ENCODE measurements at places on chromosomes 2 and 18.

- DNase-seq = no peak
Measured at GRCh38 chr18:78402440-78402839, 577.2 kb upstream of the SALL3 start.

GRCh38 chr2:53632714-53633113 lies 134.9 kb upstream of the CHAC2 start:
- no peak for DNase-seq

DNA sequence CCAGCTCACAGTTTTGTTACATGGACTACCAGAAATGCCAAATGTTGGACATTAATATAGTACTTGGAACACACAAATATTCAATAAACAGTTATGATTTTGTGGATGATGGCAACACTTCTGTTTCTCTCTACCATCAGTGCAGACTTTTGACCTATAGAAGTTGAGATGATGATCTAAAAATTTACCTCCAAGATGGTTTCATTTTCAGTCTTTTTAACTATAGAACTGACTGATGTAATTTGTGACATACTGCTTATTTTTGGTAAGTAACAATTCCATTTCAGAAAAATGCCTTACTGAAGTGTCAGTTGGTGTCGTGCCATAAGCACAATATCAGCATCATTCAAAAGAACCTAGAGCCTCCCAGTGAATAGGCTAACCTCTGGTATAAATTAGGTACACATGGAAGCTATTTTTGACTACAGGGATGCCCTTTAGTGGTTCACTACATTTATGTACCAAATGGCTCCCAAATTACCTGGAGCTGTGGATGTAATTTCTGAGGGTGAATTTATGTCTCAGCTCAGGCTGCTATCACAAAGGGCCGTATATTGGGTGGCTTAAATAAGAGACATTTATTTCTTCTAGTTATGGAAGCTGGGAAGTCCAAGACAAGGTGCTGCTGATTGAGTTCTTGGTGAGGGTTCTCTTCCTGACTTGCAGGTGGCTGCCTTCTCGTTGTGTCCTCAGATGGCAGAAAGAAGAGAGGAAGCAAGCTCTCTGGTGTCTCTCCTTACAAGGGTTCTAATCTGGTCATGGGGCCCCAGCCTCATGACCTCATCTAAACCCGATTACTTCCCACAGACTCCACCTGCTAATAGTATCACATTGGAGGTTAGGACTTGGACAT lies 66.5 kb downstream of the ALPK2 start:
- no peak for DNase-seq

DNA sequence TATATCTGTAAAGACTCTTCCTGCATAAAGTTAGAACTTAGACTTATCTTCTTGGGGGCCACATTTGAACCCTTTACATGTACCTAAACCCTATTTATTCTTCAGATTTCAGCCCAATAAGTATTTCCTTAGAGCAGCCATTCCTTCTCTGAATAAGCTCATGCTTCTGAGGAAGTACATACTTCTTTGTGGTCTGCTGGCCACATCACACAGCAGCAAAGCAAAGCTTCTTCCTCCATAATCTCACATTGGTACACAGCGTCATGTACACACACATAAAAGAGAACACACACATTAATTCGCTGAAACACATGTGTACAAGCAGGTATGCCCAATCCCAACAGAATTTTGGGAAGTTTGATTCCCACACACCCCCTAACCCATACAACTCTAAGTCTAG lies 331.0 kb downstream of the CDH2 start:
- no peak for DNase-seq

GRCh38 chr2:26674771-26675170 lies 17.8 kb upstream of the KCNK3 start:
- no peak for DNase-seq

- no peak for DNase-seq
Measured at GRCh38 chr2:196987649-196988364, 61.3 kb upstream of the PGAP1 start.

DNA sequence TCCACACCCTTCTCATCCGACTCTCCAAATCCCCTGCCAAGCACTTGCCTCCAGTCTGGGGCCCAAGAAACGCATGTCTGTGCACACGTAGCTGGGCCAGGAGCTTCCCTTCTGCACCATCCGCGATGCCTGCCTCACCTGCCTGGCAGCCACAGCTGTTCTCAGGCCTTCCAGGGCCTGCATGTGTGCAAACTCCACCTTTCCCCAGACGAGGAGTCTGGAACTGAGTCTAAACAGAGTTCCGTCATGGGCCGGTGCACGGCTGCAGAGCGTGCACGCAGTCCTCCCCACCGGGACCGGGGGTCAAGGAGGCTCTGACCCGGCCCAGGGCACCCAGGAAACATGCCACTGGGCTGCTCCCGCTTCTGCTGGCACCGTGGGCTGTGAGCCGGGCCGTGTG lies 66.8 kb upstream of the SALL3 start:
- no peak for DNase-seq

GRCh38 chr2:225072444-225072843 lies 30.2 kb upstream of the DOCK10 start:
- DNase-seq = no peak

- no peak for DNase-seq
Measured at GRCh38 chr2:1677821-1678165, 66.5 kb downstream of the PXDN start.

- no peak for DNase-seq
Measured at GRCh38 chr2:58109481-58109880, 62.9 kb downstream of the VRK2 start.

DNA sequence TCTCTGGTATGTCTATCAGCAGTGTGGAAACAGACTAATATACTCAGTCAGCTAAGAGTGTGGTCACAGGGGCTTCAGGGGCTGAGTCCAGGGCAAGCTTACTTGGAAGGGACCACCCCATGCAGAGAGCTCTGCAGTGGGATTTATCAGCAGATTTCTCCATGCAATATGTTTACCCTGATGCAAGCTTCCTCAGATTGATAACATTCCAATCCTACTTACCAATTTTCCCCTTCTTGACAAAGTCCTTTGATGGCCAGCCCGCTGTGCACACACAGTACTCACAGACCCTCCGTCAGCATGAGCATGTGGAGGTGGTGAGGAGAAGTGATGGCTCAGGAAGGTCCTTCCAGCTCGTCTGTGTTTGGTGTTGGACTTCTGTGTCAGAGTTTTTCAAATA lies 51.8 kb downstream of the SH3RF3 start:
- DNase-seq = no peak

- DNase-seq = no peak
Measured at GRCh38 chr18:74413836-74414235, 43.3 kb downstream of the DIPK1C start.

GRCh38 chr2:209610631-209611030 lies 161.0 kb upstream of the UNC80 start:
- no peak for DNase-seq

- no peak for DNase-seq
Measured at GRCh38 chr18:79625195-79625923, 54.2 kb upstream of the CTDP1 start.

GRCh38 chr2:111659361-111660333 lies 224.3 kb downstream of the ANAPC1 start:
- DNase-seq = no peak

- no peak for DNase-seq
Measured at GRCh38 chr18:21335927-21336488, 94.0 kb downstream of the GREB1L start.

DNA sequence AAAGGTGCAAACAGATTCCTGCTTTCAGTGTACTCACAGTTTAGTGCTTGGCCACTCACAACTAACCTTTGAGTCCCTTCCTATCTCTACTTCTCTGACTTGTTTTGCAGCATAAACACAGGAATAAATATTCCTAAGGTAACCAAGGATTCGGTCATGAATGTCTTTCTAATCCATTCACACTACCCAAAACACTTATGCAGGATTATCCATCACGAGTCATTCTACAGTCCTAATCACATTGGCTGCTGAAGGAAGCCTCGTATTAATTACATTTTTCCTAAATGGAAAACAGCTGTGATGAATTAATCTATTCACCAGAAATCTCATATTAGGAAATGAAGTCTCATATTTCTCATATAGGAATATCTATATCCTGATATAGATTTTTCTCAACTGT lies 16.3 kb downstream of the RDH14 start:
- DNase-seq = no peak

GRCh38 chr2:195695002-195695631 lies 38.1 kb downstream of the SLC39A10 start:
- DNase-seq = no peak

DNA sequence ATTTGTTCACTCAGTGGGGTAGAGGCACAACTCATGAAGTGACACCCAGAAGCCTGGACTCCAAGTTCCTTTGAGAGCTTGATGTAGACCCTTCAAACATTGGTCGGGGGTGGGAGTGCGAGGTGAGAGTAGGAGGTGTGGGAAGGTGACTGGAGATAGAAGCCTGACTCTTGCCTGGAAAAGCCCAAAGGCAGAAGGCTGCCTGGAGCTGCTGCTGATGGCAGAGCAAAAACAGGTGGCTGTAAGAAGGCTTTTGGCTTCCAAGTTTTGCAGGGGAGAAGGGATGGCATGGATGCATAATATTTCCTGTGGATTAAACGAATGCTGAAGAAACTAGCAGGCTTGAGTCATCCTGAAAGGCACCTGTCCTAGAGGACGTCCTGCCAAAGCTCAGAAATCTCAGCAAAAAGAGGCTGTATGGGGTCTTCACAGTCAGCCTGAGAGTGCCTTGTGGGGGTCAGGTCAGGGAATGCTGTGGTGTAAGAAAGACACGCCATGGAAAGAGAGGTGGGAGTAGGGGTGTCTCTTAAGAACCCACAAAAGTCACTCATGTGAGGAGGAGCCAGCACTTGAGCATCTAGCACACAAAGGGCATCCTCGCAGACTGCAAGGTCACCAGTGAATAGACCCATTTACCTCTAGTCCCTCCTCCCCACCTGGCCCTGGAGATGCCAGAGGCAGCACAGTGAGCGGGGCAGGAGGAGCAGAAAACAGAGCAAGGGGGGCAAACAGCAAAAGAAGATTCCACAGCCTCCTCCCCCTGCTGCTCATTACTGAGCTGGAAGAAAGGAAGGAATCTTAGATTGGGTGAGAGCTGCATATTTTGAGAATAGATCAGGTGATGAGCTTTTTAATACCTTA lies 37.5 kb downstream of the FASTKD2 start:
- no peak for DNase-seq

DNA sequence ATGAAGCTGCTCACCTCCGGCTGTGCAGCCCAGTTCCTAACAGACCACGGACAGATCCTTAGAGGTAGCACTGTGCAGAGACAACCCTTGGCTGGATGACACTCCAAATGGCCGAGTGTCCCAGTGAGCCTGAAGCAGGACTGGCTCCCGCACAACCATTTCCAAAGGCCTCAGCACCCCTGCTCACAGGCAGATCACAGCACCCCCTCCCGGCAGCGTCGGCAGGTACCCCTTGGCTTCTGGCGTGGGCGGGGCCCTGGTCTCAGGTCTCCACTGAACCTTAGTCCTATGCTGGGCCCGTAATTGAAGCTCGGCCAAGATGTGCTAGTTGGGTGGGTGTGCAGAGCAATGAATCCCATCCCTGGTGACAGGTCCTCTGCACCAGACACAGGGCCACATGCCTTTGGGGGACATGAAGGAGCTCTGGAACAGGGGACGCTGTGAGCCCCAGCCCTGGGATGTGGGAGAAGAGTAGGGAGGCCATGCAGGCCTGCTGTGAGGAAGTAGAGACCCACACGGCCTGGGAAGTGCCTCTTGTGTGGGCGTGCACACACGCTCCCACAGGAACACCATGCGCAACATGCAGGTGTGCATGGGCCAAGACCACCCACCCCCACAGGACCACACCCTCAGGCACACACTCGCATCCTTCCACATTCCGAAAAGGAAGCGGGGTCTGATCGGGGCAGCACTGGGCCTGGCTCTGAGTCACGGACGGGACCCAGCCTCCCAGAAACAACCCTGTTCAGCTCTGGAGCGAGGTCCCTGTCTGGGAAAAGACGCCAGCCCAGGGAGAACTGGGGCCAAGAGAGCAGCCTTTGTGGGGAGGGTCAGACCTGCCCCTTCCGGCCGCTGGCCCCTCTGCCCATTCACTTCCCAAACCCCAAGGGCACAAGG lies 2.8 kb downstream of the DUSP2 start:
- peak; percentile 70 for DNase-seq

DNA sequence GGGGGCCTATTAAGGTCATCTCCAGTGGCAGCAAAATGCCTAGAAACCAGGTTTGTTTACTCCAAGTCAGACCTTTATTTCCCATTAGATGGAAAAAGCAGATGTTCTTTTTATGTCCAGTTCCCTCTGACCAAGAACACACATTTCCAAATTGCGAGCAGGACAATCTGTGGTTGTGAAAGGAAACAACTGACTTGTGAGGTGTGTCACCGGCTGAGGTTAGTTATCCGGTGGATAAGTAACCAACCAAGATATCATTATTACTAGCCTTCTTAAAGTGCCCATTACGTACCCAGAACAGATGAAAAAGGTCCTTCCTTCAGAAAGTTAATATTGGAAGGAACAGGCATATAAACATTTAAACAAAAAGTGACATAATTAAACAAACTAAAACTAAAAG lies 112.9 kb downstream of the THADA start:
- DNase-seq = no peak

DNA sequence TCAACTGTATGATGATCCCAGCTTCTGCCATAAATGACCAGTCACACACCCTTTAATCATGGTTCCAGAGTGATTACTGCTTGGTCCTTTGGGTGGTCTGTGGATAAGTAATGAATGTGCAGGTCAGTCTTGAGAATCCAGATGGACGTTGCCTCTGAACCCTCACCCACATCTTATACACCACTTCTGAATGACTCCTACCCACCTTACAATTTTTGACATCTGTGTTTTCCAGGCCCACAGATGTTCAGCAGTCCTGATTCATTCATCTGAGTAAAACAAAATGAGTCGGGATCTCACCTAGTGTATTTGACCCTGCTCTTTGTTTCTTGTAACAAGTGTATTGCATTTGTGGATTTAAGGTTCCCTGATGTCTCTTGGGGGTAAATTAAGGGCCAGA lies 194.1 kb upstream of the CCDC68 start:
- no peak for DNase-seq

GRCh38 chr2:240731178-240731545 lies 39.5 kb downstream of the AQP12A start:
- DNase-seq = no peak

GRCh38 chr2:232539298-232540231 lies at the start of gene CHRNG:
TSS of gene CHRNG (plus strand) at chr2:232539692. CDS start at chr2:232539748, 56 bp downstream.
- DNase-seq = no peak

DNA sequence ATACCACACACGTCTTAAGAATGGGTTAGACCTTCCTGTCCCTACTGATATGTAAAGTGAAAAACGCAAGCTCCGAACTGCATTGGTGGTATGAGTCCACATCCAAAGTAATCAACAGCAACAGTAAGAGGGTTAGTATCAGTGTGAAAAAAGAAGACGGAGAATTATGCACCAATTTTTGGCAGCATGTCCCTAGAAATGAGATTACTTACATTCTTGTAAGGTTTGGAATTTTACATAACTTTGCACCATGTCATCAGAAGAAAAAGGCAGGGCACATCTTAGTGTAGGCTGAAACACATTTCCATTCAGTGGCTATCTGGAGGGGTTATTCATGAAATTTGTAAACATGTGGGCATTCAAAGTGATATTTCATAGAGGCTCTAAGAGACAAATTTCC lies 88.2 kb downstream of the LONRF2 start:
- no peak for DNase-seq

Measured in effector memory CD8-positive, alpha-beta T cell (primary cell).